ENCODE measurements at places on chromosomes 5 and 9.

DNA sequence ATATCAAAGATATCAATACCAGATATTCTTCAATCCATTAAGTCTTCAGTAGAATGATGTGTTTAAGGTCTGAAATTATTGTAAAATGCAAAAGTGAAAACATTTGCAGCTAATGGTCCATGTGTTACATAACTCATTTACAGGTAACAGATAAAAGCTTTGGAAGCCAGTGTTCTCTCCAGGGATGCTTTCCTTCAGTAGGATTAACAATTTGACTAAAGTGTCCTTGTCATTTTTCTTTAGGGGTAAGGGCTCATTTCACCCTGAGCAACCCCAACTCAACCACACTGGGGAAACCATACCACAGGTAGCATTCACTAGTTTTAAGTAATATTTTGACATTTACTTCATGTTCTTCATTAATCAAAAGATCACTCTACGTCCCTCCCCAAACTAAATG, 12.9 kb downstream of the HNRNPK start:
- no peak for DNase-seq

GRCh38 chr5:5932824-5933223, 445.5 kb downstream of the MED10 start:
- DNase-seq = no peak

- DNase-seq = no peak
These were observed 390.2 kb upstream of the SGCD start for GRCh38 chr5:155936520-155937406.

GRCh38 chr5:20466512-20466911, 478.5 kb upstream of the CDH18 start:
- no peak for DNase-seq

GRCh38 chr5:179337796-179338676, 7.2 kb downstream of the ADAMTS2 start:
- no peak for DNase-seq

DNA sequence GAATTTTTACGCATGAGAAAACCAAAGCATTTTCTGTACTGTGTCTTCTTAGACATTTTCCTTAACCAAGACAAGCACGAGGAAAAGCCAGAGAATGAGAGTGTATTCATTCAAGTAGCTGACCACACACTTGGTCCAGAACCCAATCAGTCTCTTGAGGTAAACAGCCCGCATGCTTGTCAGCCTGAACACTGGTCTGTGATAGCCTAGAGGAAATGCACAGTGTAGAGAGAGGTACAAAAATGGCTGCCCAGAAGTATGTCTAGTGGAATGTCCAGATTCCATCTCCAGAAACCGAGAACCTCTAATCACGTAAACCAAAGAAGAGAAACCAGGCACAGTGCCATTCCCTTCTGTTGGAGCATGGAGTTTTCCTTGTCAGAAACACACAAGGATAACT, 80.0 kb upstream of the SNX2 start:
- DNase-seq = no peak

- DNase-seq = no peak
These were observed 158.8 kb downstream of the SLF1 start for GRCh38 chr5:94777056-94777880.

DNA sequence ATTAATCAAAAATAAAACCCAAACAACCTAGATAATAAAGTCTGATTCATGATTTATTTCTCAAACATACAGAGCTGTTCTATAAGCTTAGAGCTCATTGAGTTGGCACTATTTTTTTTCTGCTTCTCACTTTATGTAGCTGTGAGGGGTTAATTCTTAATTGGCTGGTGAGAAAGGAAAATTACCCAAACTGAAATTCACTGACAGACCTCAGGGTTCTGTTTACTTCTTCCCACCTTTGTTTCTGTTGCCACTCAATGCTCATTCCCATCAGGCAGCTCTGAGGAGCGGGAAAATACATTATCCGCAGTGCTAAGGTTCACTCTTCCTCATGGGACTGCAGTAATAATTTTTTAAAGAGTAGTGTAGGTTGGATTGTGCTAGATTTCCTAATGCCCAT, 139.9 kb downstream of the KCTD16 start:
- DNase-seq = no peak

DNA sequence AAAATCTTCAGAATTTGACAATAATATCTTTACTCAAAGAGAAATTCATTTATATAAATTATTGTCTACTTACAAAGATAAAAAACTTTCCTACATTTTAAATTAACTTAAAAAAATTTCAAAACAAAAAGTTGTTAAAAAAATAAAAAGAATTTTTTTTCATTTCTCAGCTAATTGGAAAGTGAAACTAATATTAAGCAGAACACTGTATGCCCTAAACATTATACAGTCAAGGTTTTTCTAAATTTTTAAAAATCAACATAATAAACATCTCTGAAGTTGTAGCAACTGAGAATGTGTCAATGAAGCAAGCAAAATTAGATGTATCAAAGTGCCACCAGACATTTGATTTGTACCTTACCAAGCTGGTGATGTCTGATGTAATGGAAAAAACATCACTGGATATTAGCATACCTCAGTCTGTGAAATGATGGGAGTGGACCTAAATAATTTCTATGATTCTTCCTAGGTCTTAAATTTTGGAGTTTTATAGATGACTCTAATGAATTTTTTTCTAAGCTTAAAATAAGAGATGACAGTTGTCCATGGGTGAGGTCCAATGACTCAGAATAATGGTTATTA, 290.1 kb downstream of the ADAMTS6 start:
- DNase-seq = no peak

DNA sequence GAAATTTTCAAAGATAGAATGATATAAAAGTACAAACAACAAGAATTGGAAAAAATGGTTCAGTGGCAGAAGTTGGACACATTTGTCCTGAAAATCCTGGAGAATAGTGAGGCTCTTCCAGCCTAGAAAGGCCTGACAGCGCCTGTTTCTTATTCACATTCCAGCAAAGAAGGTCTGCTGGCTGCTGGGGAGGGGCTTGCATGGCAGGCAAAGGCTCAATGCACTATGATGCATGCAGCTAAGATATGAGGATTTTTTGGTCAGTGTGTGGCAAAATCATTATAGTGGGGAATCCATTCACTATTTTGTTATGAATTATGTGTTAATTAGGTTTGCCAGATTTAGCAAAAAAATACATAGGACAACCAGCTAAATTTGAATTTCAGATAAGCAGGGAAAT, 243.9 kb upstream of the SLC30A5 start:
- no peak for DNase-seq

GRCh38 chr5:72606525-72606924, 99.3 kb upstream of the ZNF366 start:
- DNase-seq = no peak

DNA sequence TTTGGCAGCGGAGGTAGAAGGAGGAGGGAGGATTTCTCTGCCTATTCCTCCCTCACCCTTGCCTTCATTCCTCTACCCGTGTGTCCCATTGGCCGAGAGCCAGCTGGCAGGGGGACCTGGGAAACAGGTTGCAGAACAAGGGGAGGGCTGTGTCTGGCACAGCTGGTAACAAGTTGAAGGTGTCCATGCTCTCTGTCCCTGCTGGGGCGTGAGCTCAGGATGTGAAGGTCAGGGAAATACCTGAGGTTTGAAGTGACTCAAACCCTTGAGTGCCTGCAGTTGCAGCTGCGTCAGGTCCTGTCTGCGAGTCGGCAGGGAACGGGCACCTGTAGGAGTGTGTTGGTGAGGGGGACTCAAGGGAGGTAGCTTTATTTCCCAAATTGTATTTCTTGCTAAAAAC, 16.2 kb downstream of the MIGA2 start:
- DNase-seq = peak; percentile 94

DNA sequence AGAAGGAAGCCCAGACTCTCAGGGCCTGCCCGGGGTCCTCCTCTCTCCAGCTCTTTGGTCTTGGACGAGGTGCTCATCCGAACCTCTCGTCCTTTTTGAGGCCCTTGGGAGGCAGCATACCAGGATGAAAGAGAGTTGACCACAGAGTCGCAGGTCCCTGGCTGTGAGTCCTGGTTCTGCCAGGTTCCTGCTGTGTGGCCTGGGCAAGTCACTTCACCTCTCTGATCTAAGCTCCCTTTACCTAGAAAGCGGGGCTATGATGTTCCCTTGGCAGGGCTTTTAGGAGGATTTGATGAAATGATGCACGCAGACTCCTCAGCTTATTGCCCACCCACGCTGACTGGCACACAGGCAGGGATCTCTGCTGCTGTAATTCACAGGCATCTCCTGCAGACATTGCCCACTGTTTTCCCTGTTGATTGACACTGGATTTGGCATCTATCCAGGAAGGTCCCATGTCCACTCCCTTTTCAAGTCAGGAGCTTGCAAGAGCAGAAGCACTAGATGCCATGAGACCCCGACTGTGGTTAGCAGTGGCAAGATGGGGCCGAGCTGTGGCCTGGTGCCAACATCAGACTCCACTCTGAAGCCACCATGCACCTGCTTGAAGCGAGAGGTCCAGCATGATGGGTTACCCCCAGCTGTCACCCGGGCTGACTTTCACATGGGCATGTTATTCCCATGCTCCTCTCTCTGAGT, 71.5 kb downstream of the MACROH2A1 start:
- no peak for DNase-seq

GRCh38 chr5:83192947-83193346, 115.6 kb downstream of the XRCC4 start:
- no peak for DNase-seq

DNA sequence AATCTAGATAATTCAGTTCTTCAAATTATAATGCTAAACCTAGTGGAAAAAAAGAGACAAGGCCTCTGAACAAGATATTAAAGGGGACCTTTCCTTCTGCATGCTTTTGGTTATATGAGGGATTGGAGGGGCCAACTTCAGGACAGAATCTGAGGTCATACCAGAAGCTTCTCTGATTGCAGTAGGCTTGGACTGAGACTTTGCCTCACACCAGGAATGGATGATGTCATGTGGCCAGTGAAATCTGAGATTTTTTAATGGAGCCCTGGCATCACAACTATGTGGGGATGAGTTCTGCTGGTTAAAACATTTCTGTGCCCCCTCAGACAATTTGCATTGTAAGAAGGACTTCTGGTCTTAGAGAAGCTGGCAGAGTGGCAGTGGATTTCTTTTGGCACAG, 88.6 kb downstream of the ANGPTL2 start:
- DNase-seq = no peak

DNA sequence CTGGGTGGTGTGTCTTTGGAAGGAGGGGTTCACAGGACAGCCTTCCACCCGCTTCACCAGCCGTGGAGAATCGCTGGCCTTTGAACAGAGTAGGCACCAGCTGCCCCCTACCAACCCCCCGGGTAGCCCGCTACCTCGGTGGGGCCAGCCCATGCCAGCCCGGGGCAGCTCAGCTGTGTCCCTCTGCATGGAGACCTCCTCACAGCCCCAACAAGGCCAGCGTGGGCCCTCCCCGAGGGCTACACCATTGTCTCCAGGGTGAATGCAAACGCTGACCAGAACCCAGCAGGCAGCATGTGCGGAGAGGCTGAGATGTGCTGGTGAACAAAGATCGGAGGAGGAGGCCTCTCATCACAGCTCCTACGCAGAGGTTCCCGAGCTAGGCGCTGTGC, 51.9 kb downstream of the LMX1B start:
- no peak for DNase-seq

DNA sequence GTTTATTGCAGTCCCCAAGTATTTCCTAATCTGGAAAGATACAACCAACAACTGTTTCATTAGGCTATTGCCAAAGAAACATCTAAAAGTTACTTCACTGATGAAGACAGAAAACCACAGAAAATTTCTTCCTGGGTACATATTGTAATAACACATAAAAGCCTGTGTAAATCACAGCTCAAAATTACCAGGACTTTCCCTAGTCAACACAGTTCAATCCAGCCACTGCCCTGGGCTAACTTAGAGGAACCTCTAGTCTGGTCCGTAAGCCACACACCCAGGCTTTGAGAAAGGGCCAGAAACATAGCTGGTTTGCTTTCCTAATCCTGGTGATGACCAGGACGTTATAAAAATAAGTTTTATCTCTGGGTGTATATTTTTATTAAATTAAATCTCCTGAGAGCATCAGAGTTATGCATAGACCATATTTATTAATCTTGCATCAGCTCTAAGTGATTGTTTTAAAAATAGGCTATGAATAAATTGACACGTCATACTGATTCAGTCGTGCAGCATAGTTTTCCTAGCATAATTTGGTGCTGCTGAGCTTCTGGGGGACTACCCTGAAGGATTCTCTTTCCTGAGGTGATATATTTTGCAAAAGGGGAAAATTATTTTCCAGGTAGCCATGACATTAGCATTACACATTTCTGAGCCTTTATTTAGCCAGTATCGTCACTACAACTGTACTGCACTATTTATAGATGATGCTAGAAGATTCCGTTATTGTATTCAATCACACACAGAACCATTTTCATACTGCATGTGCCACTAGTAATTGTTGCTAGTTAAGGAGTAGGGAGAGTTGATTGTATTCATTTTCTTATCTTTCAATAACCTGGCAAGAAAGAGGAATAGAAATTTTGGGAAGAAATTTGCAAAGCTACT, 12.6 kb upstream of the MUSK start:
- no peak for DNase-seq

GRCh38 chr5:57338068-57338867, 144.3 kb downstream of the ACTBL2 start:
- no peak for DNase-seq

DNA sequence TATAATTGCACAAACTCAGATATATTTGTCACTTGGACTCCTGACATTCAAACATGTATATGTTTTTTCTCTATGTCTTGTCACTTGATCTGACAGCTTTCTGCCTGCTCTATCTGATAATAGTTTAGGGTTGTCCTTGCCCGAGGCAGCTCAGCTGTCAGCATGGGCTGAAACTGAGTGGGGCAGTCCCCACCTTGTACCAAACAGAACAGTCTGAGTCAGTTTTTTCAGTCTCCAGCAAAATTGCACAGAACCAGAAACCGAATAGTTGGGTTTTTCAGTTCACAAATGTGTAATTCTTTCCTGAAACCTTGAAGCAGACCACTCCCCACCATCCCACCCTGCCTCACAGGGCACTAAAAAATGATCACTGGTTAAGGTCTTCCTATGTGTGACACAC, 9.5 kb upstream of the HAND1 start:
- DNase-seq = no peak

- no peak for DNase-seq
These were observed 202.5 kb upstream of the NMUR2 start for GRCh38 chr5:152607401-152608160.

DNA sequence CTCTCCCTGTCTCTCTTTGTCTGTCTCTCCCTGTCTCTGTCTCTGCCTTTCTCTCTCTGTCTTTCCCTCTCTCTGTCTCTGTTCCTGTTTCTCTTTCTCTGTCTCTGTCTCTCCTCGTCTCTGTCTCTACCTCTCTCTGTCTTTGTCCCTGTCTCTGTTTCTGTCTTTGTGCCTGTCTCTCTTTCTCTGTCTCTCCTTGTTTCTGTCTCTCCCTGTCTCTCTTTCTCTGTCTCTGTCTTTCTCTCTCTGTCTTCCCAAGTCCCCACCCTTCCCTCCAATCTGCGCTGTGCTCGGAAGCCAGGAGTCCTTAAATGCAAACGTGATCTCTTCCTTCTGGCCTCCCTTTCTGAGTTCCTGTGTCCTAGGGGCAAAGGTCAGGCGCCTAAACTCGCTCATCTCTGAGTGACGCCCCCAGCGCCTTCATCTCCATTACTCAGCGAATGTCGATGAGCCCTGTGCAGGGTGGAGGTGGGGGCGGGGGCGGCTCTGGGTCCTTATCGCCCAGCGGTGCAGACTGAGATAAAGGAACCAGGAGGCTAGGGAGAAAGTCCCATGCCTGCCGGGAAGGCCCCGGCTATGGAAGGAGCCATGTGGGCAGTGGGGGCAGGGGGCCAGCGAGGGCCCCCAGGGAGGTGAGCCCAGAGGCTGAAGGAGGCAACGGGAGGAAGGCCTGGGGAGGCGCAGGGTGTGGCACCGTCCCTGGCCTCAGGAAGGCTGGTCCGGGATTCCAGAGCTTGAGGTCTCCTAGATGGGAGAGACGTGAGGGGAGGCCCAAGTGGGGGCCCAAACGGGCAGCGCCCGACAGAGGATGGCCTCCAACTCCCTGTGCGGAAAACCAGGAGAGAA, 1.5 kb upstream of the SLC6A19 start:
- DNase-seq = no peak

- no peak for DNase-seq
These were observed 398.5 kb upstream of the RPS23 start for GRCh38 chr5:82676661-82677060.

Measured in mucosa of gallbladder (tissue), 1 donor.